ENCODE measurements at places on chromosomes 3 and 15.

DNA sequence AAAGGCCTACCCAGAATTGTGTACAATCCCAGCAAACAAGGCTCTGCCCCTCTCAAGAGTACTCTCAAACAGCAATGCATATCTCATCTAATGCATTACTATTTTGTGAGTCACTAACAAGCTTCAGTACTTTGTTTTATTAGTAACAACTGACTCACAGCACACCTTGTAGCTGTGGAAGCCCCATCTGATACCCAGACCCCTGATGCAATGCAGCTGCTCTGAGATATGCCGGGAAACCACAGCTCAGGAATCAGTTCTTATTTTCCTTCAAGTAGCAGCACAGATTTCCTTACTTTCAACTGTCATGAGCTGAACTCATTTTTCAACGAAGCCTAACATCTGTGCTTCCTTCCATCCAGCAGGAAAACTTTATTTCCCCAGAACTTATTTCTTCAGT is 37.8 kb downstream of the CCNL1 start:
- DNase-seq: peak; percentile 79

DNA sequence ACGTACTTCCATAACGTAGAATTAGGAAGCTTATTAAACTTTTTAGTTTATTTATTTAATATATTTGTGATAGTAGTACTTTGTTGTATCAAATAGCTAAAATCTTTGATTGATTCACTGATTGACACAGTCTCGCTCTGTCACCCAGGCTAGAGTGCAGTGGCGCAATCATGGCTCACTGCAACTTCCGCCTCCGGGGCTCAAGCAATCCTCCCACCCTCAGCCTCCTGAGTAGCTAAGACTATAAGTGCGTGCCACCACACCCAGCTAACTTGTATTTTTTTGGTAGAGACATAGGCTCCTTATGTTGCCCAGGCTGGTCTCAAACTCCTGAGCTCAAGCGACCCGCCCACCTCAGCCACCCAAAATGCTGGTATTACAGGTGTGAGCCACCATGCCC is 5.7 kb downstream of the APH1B start:
- DNase-seq: no peak

GRCh38 chr3:23685541-23686258 is 120.1 kb upstream of the UBE2E1 start:
- peak; percentile 98 for DNase-seq

DNA sequence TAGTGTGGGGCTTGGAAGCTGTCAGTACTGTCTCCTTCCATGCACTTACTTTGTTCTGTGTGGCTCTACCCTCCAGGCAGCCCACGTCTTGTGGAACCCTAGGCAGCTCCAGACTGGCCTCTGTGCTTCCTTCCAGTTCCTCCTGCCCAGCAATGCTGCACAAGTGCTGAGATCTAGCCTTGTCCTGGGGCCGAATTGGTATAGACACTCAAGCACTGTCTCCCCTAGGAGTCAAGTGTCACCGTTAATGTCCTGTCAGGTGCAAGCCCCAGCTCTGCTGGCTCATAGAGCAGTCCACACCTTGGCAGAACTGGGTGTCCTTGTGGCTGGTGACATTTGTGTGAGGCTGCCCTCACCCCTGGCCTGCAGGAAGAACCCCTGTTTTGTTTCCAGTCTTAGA is 130.1 kb downstream of the EEFSEC start:
- no peak for DNase-seq

DNA sequence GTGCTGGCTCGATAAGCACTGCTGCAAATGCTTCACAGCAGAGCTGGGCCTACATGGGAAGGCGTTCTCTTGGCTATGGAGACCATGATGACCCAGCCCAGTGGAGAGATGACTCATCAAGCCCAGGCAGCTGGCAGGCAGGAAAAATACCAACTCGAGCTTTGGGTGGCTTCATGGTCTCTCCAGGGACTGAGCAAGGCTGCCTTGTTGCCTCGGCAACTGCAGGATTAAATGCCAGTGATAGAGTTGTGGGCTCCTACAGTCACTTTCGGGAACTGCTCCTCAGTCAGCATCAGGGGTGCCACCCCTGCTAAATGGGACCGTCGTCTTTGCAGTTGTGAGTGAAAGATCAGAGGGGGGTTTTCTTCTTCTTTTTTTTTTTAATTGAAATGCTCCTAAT is 54.6 kb upstream of the MYZAP start:
- peak; percentile 92 for DNase-seq

- DNase-seq: no peak
Observed at GRCh38 chr3:126961791-126962461, 21.0 kb upstream of the PLXNA1 start.

- peak; percentile 49 for DNase-seq
Observed at GRCh38 chr3:172258624-172259023, 189.6 kb downstream of the GHSR start.

DNA sequence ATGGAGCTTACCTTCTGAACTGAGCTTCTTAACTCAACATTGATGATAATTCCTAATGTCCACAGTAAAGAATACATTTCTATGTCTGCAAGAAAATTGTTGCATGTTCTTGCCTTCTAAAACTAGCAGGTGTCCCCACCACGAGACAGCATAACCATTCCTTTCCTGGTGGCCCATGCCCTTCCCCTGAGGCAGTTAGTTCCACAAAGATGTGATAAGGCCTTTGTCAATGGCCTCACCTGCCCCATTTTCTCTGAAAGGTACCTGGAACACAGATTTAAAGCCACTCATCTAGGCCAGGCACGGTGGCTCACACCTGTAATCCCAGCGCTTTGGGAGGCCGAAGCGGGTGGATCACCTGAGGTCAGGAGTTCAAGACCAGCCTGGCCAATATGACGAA is 21.0 kb upstream of the HTR3E start:
- DNase-seq: no peak

DNA sequence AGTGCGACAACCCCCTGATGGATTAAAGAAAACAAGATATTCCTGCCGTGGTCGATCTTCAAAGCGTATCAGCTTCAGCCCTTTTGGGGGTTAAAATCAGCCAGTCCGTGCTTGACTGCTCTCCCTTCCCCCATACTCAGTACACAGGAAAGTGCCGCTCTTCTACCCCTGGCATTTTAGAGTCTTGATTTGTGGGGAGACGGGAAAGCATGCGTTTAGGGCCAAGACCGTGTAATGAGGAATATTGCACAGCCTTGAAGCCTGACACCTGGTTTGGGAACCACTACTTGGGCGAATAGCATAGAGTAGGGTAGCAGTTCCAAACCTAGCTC is 540 bp upstream of the EDC3 start:
- DNase-seq: no peak

DNA sequence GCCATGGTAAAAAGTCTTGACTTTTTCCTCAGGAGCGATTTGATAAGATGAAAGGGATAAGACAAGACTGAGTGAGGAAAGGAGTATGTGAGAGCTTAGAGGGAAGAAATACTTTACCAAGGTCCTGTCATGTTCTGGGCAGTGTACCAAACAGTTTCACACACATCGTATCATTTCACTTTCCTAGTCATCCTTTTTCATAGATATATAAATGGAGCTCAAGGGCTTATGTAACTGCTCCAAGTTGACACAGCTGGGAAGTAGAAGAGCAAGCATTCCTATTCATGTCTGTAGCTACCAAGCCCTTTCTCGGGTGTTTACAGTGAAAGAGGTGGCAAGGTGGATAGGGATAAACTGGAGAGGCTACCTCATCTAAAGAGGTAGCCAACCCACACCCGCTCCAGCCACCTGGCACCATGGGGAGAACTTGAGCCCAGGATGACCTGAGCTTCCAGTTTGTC is 57.4 kb downstream of the MRPS25 start:
- peak; percentile 83 for DNase-seq

GRCh38 chr3:53941184-53941583 is 49.5 kb upstream of the SELENOK start:
- DNase-seq: peak; percentile 38

- DNase-seq: no peak
Observed at GRCh38 chr3:186938716-186939115, 8.4 kb downstream of the ST6GAL1 start.

- DNase-seq: peak; percentile 43
Observed at GRCh38 chr3:8223766-8224165, 277.9 kb upstream of the LMCD1 start.
